ENCODE measurements at places on chromosomes 1 and 21.

GRCh38 chr1:116580446-116581322 is 9.9 kb upstream of the CD58 start:
- no peak for DNase-seq

DNA sequence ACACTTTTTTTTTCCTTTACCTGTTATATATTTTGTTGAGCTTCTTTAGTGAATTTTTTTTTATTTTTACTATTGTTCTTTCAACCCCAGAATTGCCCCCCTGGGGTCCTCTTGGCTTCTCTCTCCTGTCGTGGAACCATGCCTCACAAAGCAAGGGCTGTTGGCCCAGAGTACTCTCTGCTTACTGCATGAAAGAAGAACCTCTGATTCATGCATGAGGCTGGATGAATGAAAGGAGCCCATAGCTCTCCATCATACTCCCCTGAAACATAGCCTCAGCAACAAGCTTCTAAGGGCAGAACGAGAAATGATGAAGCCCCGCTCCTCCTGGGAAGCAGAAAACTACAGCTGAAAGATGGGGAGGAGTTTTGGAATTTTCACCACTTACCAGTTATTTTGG is 1441.0 kb downstream of the BRINP3 start:
- DNase-seq, result no peak

DNA sequence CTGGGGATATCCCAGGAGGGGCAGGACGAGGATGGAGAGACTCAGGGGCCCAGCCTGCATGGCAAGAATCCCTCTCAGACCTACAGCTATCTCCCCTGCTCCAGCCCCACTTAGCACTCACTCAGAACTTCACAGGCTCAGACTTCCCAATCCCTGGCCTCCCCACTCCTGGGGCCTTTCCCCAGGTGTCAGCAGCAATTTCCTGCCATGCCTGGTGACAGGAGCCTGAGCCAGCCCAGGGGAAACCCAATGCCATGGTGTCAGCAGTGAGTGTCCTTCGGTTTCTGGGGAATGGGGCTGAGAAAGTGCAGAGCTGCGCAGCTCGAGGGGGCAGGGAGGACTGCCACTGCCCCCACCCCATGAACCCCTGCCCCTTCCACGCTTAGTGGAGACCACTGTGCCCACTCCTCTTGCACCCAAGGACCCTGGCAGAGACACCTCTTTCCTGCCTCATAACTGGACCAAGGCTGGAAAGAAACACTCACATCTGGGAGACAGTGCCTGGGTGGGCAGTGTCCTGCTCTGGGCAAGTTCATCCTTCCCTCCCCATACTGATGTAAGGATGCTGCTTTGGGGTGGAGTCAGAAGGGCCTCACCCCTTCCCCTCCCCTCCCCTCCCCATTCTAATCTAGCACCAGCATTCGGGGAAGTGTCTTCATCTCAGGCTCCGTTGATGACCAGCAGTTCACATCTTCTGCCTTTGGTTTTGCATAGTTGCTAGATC is 17.1 kb upstream of the UBL4B start:
- no peak for DNase-seq

DNA sequence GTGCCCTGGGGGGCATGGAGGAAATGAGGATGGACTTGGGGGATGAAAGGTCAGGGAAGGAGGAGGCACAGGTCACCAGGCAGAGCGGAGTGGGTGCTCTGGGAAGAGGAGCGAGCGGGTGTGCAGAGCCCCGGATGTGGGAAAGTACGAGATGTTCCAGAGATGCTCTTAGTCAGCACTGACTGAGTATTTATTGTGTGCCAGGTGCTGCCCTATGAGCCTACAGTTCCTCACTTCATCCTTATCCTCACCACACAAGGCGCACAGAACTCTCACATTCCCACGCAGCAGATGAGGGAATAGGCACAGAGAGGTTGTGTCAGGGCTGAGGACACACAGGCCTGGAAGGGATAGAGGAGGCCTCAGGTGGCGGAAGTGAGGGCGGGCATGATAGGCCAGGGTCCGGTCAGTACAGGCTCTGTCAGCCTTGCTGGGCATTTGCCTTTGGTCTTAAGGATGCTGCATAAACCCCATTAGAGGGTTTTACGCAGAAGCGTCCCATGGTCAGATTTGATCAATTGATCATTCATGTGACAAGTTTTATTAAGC is 77.3 kb downstream of the ARHGEF10L start:
- no peak for DNase-seq

DNA sequence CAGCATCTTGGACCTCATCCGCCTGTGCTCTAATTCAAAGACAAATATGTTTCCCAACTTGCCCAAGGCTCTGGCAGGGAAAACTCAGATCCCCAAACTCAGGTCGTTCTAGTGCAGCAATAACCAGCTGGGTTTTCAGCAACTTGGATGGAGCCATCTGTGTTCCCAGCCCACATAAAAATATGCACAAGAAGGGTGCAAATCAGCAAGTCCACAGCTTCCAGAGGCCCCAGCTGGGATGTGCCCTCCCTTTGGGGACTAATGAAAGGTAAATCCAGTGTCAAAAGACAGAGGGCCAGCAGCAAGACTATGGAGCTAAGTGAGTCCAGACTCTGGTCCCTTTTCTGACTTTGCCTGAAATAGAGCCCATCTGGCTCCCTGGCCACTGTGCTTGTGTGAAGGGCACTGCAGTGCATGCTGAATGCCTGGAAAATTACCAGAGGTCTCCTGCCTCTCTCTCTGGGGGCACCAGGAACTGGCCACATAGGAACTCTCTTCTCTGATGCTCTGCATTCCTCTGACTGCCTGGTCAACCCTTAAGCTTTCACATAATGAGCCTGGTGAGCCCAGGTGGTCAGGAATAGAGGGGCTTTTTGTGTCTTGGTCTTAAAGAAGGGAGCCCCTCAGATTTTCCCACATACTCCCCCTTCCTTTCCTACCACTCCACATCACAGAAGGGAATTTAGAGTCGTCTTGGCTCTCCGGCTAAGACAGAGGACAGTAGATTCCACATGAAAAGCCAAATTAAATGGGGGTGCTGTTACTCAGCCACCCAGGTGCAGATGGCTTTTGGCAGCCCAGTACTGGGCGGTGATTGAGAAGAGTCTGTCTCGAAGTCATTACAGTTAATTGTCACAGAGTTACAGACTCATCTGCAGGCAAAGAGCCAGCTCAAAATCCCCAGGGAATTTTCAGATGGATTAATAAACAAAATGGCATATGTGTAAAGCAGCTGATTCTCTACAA is 88.1 kb upstream of the C1orf21 start:
- no peak for DNase-seq

- no peak for DNase-seq
Measured at GRCh38 chr1:243792891-243793290, 57.2 kb downstream of the AKT3 start.

DNA sequence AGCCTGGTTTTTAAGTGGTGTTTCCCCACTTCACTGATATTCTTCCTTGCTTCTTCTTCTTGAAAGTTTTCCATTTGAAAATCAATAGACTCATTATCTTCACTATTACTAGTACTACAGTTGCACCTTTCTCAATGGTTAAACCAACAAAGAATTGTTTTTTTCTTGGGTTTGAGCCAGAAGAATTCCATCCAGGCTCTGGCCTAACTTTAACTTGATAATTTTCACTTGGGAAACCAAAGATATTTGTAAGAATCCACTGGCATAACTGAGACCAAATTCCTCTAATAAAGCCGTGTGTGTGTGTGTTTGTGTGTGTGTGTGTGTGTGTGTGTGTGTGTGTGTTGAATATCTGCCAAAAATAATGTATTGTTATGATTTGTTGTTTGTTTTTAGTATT is 103.2 kb downstream of the SGIP1 start:
- no peak for DNase-seq

- no peak for DNase-seq
Measured at GRCh38 chr21:39444421-39445180, 977 bp downstream of the LCA5L start.

- DNase-seq, result no peak
Measured at GRCh38 chr1:95017775-95018174, 55.0 kb downstream of the ALG14 start.

- no peak for DNase-seq
Measured at GRCh38 chr1:223621312-223621734, 44.2 kb downstream of the CAPN8 start.

DNA sequence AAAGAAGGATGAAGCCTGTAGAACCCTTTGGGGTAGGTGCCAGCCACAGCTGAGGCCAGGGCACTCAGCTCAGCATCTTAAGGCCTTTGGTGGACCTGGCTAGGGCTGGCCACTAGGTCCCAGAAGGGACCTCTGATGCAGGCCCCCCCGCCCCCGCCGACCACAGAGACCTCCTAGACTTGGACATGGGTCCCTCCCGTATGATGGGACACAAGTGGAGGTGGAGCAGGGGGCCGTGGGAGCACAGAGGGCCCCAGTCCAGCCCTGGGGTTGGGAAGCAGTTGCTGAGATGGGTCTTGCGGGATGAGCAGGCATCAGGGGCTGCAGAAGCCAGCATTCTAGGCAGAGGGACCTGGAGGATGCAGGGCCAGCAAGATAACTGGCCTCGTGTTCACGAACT is 3.2 kb downstream of the B4GALT2 start:
- DNase-seq, result no peak

DNA sequence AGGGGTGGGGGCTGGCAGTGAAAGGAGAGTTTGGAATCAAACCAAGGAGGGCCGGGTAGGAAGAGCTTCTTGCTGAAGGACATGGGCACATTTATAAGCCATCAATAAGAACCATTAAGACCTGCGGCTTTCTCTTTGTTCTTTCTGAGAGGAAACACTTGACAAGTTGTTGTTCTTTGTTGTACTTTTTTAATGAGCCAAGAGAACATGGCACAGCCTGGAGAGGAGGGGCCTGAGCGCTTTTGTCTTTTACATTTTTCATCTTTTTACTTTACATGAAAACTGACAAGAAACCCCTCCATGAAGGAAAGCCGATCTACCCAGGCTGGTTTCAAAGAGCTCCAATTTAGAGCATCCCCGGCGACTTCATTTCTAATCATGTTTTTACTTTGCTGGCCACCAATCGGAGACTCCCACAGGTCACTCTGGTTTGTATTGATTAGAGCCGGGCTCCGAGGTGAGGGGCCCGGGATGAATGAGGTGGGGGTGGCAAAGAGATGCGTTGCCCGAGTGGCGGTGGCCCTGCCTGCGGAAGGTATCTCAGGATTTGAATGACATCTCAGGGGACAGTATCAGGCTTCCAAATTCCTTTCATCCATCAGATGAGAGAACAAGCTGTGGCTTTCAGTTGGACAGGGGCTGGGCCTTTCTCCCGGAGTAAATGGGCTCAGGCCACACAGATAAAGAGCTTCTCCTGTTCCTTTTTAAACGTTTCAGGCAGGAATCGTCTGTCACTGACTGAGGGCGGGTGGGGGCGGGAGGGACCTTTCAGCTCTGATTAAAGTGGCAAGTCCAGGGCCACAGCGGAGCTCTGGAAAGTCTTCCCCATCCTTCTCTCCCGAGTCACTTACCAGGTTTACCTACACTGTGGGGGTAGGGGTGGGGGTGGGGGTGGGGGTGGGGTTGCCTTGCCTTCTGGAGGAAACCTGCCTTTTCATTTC is 138.8 kb upstream of the ARHGEF16 start:
- no peak for DNase-seq

GRCh38 chr1:175648927-175649326 is 94.5 kb downstream of the TNR start:
- no peak for DNase-seq

GRCh38 chr1:235336903-235337302 is 8.5 kb downstream of the GGPS1 start:
- no peak for DNase-seq

DNA sequence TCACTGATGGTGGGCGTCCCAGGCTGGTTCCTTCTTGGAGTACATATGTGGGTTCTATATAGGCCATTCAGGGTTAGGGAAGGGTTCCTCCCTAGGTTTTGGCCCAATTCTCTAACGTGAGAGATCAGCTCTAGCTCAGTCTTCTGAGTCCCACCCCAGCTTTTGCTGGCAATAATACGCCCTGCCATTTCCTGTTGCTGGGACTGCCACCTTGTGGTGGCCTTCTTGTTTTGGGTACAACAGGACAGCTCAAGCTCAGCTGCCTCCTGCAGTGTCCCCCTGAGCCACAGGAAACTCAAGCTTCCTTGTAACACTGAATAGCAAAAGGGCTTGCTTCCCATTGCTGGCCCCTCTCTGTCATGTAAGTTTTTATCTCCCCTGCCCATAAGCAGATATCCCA is 77.8 kb downstream of the BACH1 start:
- DNase-seq, result no peak

DNA sequence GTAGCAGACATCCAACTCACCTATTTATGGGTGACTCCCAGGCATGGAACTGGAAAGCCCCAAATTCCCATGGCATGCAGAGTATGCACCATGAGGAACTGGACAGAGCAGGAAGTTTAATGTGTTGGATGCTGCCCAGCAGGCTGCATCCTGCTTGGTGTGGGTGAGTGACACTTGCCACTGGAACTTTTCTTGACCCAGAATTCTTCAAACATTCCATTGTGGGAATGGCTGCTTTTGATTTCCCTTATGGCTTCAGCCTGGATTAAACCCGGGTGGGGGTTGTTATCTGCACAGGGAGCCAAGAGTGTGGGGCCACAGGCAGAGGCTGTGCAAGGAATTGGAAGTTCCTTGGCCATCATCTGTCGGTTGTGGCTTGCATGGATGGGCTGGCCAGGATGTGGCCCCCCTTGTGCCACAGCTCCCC is 26.9 kb upstream of the BACE2 start:
- no peak for DNase-seq

DNA sequence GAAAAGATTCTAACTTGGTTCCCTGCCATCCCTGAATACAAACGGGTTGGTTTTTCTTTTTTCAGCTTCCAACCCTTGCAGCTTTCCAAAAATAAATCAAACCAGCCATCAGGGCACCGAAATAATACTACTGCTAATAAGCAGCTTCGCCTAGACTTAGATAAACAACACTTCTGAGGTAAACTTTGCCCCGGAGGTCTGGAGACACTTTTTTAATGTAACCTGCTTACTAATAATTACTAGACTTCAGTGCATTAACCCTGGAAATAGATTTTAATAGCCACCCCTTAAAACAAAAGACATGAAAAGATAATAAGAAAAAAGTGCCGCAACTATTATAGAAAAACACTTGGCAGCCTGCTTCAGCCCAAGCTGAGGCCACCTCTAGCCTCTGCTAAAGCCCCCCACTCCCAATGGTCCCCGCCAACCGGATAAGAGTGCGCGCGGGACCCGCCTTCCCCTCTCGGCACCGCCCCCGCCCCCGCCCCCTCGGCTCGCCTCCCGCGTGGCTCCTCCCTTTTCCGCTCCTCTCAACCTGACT is 405 bp upstream of the GADD45A start:
- no peak for DNase-seq

- no peak for DNase-seq
Measured at GRCh38 chr1:197725044-197725443, 50.2 kb downstream of the DENND1B start.

GRCh38 chr1:115296981-115297380 is 41.1 kb downstream of the NGF start:
- no peak for DNase-seq

GRCh38 chr1:36542962-36543515 is 60.3 kb upstream of the CSF3R start:
- DNase-seq, result no peak

GRCh38 chr21:33117101-33117888 is 47.4 kb downstream of the OLIG1 start:
- DNase-seq, result no peak

DNA sequence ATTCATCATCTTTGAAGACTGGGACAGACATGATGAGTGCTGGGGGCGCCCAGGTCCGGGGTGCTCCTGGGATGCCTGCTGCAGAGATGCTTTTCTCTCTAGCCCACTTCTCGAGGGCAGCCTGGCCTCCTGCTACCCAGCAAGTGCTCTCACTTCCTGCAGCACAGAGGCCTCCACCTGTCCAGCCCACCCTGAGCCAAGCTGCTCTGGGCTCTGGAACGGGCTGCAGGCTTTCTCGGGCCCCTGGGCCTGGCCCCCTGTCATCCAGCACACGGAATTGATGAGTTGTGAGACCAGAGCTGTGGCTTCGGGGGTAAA is 469.5 kb upstream of the VAMP3 start:
- no peak for DNase-seq

- no peak for DNase-seq
Measured at GRCh38 chr1:220224611-220225124, 47.6 kb downstream of the RAB3GAP2 start.

Measured in NCI-H510A (cell line).